ENCODE measurements at places on chromosomes 6 and 20.

GRCh38 chr20:63750807-63751470 lies 11.4 kb downstream of the SLC2A4RG start:
- no peak for DNase-seq

GRCh38 chr6:111239461-111239860 lies 152.2 kb downstream of the SLC16A10 start:
- DNase-seq, result no peak

DNA sequence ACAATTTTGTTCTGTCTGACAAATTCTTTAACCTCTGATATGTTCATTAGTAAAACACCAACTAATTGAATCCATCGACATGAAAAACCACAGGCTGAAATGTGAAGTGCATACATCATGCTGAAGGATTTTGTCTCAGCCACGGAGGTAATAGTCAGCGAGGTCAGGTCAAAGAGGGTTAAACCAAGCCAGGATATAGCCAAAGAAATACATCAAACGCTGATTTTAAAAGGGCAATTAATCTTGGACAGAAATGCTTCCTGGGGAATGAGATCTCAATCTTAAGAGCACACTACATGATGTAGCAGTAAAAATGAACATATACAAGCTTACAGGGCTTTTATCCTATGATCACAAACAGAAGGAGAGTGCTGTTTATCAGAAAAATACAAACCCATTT lies 106.7 kb downstream of the PRDM1 start:
- no peak for DNase-seq

DNA sequence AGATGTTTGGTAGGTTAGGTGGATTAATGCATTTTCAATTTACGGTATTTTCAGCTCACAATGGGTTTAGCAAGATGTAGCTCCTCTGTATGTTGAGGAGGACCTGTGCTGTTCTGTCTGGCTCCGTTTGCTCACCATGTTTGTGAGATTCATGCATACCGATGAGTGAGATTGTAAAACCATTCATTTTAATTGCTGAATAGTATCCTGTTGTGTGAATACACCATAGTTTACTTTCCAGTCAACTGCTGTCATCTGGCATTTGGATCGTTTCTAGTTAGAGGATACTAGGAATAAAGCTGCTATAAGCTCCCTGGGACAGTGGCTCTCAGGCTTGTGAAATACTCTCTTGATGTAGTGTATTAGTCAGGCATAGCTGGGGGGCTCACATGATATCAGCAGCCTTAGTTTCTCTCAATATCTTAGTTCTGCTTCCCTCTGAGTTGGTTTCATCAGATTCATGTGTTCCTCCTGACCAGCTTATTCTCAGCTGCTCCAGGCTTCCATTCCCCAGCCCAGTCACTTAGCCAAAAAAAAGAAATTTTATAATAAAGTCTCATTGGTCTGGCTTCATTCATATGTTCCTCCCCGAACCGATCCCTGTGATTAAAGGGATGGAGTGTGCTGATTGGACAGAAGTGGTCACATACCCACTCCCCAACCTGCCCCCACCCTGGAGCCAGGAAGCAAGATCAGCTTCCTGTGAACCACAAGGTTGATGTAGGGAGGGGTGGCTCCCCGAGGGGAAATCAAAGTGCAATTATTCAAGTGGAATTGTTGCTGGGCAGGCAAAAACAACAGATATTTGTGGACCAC lies 10.9 kb upstream of the B4GALT5 start:
- no peak for DNase-seq

DNA sequence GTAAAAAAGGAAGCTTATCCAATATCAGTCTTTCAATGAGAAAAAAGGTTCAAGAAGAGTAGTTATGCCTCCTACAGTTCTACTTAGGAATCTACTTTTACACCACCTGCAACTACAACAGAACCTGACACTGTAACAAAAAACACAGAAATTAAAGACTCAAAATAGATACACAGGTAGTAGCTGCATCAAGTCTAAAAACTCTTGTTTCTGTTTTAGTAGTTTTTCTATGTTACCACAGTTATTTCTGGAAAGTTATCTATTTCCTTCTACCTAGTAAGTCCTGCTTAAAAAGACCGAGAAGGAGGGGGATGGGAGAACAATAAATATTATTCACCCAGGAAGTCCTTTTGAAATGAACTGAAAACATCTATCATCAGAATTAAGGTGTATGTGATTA lies 52.5 kb downstream of the ATG5 start:
- DNase-seq, result no peak

DNA sequence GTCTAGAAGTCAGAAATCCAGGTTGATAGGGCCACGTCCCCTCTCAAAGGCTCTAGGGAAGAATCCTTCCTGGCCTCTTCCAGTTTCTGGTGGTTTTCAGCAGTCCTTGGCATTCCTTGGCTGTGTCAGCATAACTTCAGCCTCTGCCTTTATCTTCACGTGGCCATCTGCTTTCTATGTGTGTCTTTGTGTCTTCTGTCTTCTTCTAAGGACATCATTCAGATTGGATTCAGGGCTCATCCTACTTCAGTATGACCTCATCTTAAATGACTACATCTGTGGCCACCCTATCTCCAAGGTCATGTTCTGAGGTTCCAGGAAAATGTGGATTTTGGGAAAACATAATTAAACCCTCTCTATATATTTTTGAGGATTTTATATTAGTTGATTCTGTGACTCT lies 23.0 kb downstream of the C6orf89 start:
- DNase-seq, result no peak

GRCh38 chr6:71345476-71346333 lies 57.1 kb downstream of the OGFRL1 start:
- DNase-seq, result no peak

DNA sequence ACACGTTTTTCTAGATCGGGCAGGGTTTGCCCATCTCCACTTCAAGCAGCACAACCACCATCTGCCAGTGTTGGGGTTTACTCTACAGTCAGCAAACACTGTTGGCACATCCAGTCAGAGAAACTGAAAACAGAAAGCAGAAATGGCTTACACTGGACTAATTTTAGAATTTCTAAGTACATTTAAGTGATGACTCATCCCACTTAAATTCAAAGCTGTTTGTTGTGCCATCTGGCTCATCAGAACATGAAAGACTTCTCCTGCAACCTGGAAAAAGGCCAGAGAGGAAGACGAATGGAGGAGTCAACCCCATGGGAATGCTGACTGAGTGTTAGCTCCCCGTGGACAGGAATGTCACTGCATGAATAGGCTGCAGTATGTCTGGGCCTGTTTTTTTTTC lies 21.8 kb downstream of the FAM209B start:
- DNase-seq, result peak; percentile 89

DNA sequence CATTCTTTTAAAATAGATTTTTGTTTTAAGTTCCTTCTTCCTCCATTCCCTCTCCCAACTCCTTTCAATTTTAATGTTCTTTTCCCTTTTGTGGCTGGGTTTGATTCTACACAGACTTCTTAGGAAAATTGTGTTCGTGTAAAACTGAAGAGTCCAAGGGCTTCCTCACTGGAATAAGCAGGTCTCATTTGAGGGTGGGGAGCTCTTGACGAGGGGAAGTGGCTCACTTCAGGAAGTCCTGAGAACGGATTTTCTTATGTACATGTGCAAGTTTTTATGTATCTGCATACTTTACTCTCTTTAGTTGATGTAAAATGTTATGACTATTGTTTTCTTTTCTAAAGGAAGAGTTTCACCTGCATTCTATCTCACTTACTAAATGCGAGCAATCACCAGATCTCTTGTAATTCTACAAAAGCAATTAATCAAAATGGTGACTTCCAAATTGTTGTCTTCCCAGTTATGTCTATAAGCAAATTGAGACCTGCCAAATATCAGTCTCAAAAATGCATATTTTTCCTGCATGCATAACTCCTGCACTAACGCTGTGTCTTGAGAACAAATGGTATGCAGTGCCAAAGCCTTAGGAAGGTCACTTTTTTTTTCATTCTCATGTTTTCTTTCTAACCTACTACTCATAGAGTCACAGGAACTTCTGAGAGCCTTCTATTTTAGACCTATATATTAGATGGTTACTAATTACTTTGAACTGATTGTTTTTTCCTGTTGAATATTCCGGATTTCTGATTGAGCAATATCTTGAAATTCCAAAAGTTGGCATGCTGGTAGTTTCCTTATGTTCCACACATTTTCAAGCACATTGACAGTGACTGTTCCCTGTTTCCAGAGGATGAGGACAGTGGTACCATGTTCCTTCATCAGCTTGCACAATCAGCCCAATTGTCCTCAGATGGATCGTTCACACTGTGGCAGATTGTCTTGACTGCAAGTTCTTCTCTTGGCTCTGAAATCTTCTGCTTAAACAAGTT lies 251.9 kb upstream of the PRDM1 start:
- no peak for DNase-seq

- DNase-seq, result no peak
Observed at GRCh38 chr6:1613688-1614447, 4.2 kb downstream of the FOXC1 start.

DNA sequence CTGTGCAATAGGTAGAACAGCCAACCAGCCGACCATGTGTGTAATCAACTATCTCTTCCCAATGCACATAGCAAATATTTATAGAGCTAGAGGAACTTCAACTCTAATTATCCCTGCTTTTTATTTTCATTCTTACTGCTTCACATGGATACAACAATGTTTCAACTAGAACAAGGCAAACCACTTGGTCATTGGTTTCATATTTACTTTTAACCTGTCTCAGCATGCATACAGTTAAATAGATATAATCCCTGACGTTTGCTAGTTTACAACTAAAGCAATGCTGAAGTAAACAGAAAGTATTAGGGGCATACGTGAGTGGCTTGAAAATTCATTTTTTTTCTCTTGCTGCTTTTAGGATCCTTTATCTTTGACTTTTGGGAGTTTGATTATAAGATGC lies 318.5 kb upstream of the MAP3K7 start:
- no peak for DNase-seq

DNA sequence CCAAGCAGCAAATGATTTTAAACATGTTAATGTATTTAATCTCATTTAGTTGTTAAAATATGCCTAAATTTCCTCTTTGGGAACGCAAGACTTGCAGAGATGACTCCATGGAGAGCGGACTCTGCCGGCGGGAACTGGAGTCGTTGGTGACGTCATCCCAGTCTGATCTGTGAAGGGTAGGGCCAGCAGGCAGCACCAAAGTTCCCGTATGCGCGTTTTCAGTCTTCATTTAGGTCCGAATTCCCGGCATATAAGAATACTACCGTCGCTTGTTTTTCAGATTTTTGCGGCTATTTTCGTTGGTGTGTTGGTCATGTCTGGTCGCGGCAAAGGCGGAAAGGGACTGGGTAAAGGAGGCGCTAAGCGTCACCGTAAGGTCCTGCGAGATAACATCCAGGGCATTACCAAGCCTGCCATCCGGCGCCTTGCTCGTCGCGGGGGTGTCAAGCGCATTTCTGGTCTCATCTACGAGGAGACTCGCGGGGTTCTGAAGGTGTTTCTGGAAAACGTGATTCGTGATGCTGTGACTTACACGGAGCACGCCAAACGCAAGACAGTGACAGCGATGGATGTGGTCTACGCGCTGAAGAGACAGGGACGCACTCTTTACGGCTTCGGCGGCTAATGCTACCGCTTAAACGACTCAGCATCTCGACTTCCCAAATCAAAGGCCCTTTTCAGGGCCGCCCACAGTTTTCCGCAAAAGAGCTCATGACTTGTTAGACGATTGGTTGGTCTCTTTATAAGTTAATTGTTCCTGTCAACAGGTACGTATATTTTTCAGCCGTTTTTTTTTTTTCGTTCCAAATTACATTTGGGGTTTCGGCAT lies 117.3 kb downstream of the HFE start:
- DNase-seq, result peak; percentile 81

GRCh38 chr6:85193339-85193738 lies 256.5 kb upstream of the NT5E start:
- no peak for DNase-seq

GRCh38 chr20:39751557-39752137 lies 789.5 kb downstream of the DHX35 start:
- no peak for DNase-seq

DNA sequence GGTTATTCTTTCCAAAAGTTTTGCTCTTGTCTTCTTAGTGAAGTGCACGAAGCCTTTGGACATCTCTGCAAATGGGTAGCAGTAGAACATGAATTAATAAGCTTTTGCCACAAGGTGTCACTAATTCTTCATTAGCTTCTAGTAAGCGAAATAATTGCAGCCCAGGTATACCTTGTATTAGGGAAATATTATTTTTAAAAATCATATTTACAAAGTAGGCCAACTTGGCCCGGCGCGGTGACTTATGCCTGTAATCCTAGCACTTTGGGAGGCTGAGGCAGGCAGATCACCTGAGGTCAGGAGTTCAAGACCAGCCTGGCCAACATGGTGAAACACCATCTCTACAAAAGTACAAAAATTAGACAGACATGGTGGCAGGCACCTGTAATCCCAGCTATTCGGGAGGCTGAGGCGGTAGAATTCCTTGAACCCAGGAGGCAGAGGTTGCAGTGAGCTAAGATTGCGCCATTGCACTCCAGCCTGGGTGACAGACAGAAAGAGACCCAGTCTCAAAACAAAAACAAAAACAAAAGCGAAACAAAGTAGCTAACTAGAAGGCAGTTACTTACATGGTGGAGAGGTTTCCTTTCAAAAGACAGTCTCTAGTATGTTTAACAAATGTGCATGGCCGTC lies 8.8 kb upstream of the RSPH3 start:
- DNase-seq, result no peak
